ENCODE measurements at places on chromosomes 2 and 18. TPM values are rescaled to one million over a fixed set of nuclear protein-coding genes. Genes with fewer than 3 reads are reported as not detected.

- peak; percentile 74 for DNase-seq
Observed at GRCh38 chr2:222792001-222792611, 68.7 kb upstream of the ACSL3 start.

DNA sequence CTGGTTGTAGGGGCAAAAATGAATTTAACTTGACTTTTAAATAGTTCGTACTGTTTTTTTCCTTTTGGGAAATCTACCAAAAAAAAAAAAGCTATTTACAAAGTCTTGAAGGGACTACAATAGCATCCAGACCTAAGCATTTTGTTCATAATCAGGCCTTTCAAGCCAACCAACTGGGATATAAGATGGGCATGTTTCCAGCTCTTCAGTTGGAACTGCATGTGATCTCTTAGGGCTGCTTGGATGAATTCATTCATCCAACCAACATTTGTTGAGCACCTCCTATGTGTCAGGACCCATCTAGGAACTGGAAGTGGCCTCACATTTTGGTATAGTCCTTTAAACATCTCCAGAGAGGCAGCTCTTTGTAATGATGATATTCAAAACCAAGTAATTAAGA, 98.6 kb downstream of the AAK1 start:
- DNase-seq = peak; percentile 77

Gene CMPK2
- 5.0 TPM for polyA plus RNA-seq

GRCh38 chr2:210655229-210655975, 99.0 kb downstream of the CPS1 start:
- no peak for DNase-seq

DNA sequence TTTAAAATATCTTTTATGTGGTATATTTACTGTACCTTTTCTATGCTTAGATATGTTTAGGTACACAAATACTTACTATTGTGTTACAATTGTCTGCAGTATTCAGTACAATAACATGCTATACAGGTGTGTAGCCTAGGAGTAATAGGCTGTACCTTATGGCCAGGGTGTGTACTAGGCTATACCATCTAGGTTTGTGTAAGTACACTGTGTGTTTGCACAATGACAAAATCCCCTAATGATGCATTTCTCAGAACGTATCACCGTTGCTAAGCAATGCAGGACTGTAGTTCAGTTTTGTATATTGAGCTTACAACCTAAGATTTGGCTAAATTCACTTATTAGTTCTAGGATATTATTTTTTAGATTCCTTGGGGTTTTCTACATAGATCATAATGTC, 332.3 kb upstream of the HS6ST1 start:
- no peak for DNase-seq

DNA sequence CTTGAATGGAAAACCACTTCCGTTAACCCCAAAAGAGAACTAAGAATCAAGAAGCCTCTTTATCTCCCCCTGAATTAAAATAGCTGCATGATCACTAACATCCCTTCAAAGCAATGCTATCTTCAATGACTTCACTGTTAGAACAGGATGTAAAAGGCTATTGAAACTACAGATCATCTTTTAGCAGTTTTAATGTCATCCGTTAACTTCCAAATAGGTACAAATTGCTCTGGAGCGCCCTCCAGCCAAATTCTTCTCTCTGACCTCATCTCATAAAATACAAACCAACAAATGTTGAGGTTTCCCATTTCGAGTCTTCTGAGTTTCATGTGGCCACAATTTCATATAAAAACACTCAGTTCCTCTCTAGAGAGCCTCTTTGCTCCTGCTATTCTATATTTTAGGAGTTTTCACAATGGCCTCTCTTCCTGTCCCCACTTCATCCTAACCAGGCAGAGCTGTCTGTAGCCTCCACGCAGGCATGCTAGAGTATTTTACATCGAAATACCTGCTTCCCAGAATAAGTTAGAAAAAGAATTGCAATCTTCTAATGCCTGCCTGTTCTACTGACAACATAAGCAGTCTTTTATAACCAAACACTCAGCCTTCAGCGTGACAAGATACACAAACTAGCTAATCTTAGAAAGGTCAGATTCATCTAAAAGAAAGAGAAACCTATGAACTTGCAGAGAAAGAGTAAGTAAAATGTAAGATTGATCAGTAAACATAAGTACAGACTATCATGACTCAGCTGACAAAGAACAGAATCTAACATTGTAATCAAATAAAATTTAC, 37.9 kb downstream of the B4GALT6 start:
- no peak for DNase-seq

DNA sequence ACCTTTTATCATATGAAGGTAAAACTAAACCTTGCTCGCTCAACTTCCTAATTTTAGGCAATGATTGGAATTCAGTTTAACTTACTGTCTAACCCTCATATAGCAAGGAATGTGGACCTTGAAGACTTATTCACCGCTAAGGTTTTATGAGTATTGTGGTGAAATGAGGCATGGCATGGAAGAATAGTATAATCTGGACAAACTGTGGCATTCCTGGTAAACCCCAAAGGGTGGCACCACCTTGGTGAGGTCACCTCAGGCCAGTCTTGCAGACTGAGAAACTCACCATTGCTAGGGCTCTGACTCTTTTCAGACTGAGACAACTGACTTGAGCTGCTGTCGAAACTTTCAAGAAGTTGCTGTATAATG, 51.1 kb upstream of the EHBP1 start:
- no peak for DNase-seq

GRCh38 chr18:34729264-34729663, 19.2 kb downstream of the DTNA start:
- peak; percentile 18 for DNase-seq

GRCh38 chr18:27621236-27621890, 436.3 kb upstream of the CHST9 start:
- no peak for DNase-seq

DNA sequence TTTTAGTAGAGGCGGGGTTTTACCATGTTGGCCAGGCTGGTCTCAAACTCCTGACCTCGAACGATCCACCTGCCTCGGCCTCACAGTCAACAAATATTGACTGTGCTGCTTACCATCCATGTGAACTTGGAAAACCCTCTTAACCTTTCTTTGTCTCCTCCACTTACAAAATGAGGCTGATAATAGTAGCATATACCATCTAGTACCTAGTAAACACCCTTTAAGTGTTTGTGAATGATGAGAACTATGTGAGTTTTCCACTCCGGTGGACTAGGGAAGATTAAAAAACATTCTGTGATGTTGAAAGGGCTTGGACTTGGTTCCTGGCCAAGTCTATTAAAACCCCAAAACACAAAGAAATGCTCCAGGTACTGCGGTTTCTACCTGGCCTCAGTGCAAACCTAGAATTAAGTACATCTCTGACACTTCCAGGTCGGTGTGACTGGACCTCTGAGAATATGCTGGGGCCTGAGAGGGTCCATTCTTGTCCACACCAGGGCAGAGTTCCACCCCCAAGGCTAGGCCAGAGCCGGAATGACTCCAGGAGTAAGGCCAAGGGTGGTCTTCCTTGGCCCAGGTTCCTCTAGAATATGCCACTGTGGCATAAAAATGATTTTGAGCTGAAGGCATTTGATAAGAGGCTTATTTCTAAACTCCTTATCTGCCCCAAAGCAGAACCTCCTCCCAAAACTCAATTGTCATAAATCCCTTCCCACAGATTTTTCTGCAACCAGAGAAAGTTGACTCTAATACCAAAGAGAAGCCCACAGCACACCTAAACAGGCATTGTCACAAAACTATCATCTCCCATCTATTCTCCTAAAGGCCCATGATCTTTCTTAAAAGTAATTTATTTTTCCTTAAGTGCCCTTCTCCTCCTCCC, 217.5 kb downstream of the TGIF1 start:
- DNase-seq = no peak

- DNase-seq = no peak
Observed at GRCh38 chr2:86543335-86543734, 19.9 kb downstream of the CHMP3 start.

Gene COX7A2L
- polyA plus RNA-seq = 159 TPM

GRCh38 chr2:52934323-52934898, 833.2 kb upstream of the CHAC2 start:
- DNase-seq = peak; percentile 67

GRCh38 chr2:233002829-233003657, 10.0 kb downstream of the NGEF start:
- no peak for DNase-seq

Gene ICOS
- polyA plus RNA-seq = 0.04 TPM

DNA sequence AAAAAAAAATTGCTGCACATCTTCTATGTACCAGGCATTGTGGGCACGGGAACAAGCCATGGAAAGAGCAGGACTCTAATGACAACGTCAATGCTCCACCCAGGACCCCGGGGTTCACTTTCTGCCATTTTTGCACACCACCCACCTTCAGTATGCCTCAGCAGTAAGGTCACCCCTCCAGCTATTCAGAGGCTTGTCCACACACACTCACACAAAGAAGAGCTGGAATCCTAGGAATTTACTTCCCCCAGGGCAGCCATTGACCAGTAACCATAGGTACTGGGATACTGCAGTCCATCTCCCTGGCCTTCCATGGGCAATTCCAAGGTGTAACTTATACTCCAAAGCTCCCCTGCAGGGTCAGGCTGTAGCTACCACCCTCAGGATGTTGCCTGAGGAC, 170.8 kb downstream of the SUCLG1 start:
- DNase-seq = no peak

GRCh38 chr2:45678791-45679348, 27.4 kb downstream of the PRKCE start:
- no peak for DNase-seq

Gene SFTPB
- not detected for polyA plus RNA-seq

Gene GALNT14
- 6.9 TPM for polyA plus RNA-seq

DNA sequence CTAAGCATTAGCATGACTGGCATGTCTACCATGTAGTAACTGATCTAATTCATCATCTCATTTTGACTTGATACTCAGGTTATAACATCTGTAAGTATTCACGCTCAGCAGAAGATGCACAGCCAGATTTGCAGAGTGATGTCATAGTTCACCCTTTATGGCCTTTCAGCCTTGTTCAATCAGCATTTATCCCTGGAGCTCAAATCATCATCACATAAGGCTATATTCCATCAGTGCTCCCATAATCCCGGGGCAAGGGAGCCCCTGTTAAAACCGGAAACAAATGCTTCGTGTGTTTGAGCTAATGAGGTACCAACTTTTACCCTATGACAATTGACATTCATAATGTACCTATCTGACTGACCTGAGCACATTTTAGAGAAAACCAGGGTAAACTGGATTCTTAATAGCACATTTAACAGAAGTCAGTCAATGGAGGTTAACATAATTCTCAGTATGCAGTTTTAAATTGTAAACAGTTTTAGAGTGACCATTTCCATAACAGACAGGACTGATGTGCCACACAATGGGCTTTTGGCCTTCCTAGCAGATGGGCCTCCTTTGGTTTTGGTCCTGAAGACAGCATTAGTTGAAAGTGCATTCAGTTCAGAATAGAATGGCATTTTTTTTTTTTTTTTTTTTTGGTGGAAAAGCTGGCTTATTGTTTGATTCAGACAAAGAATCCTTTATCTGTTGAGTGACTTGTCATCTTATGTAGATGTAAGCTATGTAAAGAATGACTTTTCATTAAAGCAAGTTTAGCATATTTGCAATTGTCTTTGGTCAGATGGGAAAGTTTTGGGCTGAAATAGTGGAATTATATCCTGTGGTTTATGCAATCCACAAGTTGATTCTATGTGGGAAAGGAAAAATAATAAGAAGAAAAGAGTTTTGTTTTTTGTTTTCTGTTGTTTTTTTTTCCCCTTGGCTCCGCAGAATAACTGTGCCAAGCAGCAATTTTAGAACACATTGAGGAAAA, 866.0 kb upstream of the ACVR2A start:
- DNase-seq = peak; percentile 21

Gene SERPINB4
- 0.23 TPM for polyA plus RNA-seq

Gene TUBA4B
- polyA plus RNA-seq = 0.15 TPM

- DNase-seq = peak; percentile 38
Observed at GRCh38 chr18:10284540-10285282, 169.7 kb upstream of the APCDD1 start.

Gene MEIS1
- 8.6 TPM for polyA plus RNA-seq

DNA sequence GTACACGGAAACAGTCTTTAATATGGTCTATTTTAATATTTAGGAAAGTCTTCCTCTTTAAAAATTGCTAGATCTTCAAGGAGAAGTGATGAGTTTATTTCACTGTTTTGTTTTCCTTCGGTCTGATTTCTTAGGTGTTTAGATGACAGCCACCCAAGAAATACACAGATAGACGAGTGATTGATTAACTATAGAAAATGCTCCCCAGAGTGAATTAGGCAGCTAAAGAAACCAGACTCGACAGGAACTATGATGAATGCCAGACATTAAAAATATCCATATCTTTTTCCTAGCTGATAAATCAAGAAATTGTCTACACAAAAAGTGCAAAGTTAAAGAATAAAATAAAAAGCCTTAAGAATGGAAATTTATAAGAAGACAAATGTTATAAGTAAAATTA, 888.7 kb upstream of the CNTNAP5 start:
- DNase-seq = no peak

DNA sequence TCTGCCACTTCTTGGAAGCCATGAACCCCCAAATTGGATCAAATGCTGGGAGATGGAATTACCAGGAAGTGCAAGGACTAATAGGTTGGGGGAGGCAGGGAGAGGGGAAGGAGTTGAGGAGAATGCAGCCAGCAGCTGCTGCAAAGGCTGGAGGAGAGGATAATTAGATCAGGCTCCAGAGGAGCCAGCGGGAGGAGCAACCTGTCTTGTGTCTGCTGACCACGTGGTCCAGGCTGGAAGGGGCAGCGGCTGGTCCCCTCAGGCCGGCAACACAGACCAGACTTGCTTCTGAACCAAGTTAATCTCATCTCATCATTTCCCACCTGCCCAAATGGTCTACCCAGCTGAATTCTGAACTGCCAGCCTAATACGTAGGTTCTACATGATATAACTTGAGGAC, 68.3 kb downstream of the MRO start:
- DNase-seq = no peak

Gene GKN1
- 0.15 TPM for polyA plus RNA-seq

GRCh38 chr2:75064691-75065396, 106.4 kb downstream of the POLE4 start:
- DNase-seq = peak; percentile 43

Gene IL18R1
- 0.30 TPM for polyA plus RNA-seq

Gene PTPRM
- 66.4 TPM for polyA plus RNA-seq

- peak; percentile 48 for DNase-seq
Observed at GRCh38 chr2:44957656-44958327, 16.3 kb downstream of the SIX3 start.

All from muscle of leg (tissue), 16 donors.